ENCODE measurements at places on chromosomes 2 and 18. TPM values are rescaled to one million over a fixed set of nuclear protein-coding genes. Genes with fewer than 3 reads are reported as not detected.

DNA sequence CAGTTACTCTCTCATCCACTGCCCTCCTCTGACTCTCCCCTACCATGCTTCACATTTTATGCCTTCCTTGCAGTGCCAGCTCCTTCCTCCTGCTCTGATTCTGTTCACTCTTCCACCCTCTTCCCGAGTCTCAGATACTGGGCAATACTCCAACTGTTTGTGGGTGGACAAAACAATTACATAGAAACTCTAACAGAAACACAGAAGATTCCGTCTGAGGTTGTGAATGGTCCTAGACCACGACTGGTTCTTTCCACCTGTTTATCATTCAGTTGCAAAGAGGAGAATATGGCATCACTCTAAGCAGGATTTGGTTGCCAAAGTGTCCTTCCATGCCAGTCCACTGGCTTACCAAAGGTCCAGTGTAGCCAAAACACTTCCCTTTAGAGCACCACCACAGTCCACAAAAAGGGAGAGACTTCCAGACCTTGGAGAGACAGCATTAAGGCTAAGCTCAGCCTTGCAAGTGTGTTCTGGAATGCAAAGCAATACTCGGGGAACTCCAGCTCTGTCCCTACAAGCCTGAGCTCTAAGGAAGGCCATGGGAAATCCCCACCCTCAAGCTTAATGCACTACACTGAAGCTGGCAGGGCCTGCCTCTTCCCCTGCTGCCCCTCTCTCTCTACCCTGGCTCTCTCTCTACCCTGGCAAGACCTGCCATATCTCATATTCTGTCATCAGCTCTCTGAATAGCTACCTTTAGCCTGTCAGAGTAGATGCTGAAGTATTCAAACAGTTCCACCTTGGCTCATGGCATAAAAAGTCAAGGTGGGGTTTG lies 33.6 kb upstream of the RND3 start:
- DNase-seq: peak; percentile 37

GRCh38 chr18:6486764-6487426 lies 72.2 kb upstream of the L3MBTL4 start:
- no peak for DNase-seq

DNA sequence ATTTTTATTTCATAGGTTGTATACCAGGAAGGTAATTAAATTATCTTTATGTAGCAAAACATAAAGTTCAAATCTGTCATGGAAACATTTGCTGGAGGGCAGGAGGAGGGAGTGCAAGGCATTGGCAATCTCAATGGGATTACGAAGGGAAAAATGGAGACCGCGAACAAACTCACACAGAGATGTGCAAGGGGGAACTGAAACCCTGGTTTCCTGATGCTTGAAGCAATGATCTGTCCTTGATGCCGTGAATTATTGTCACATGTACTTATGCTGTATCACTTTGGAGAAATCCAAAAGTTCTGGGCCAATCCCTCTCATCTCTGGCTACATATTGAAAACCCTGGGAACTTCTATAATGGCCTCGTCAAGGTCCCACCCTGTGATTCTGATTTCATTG lies 65.0 kb upstream of the MFF start:
- no peak for DNase-seq

- DNase-seq: peak; percentile 60
Observed at GRCh38 chr2:70141902-70142589, 48.8 kb downstream of the C2orf42 start.

DNA sequence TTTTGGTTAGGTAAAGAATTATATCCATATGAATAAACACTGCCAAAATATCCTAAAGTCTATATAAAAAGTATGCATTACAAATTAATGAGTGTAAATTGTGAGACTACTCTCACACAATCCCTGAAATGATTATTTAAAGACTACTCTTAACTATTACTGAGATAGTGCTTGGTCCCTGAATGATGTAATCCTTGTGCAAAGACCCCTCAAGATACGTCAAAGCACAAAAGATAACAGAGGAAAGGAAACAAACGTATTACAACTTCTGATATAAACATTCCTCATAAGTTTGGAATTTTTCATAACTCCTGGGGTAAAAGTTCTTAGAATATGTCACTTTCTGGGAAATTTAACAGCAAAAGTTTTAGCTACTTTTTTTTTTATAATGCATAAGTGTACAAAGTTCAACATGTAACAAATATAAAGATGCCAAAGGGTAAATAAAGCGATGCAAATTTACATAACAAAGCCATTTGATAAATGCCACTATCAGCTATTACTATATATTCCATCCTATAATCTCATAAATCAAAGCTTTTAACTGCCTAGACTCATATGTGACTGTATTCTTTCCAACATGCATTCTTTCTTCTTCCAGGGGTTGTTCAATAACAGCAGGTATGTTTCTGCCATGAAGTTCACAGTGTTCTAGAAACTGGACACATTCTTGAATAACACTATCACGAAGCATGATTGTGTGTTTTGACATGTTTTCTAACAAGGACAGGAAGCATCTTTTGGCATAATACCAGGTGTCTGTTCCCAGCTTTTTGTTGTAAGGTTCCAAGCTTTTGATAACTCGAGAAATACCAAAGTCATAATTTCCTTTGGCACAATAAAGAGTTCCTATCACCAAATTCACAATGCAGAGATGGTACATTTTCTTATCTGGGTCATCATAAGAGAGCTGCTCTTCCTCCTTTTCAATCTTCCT lies 158.0 kb downstream of the AGPS start:
- peak; percentile 69 for DNase-seq

DNA sequence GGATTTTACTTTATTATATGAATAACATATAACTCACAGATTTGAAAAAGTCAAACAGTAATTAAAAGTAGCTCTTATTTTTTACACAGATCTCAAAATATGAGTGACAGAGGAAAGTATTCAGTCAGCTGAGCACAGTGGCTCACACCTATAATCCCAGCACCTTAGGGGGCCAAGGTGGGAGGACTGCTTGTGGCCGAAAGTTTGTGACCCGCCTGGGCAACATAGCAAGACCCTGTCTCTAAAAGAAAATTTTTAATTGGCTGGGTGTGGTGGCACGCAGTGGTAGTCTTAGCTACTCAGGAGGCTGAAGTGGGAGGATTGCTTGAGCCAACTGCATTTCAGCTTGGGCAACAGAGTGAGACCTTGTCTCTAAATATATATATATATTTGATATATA lies 19.2 kb upstream of the UGP2 start:
- DNase-seq: no peak

GRCh38 chr2:96527286-96528005 lies 9.1 kb upstream of the ARID5A start:
- peak; percentile 67 for DNase-seq

The CCDC102B gene
- total RNA-seq: 15.1 TPM

The MAP4K3 gene
- total RNA-seq: 17.4 TPM

The ZNF396 gene
- total RNA-seq: 0.51 TPM

The ONECUT2 gene
- under 0.01 TPM for total RNA-seq

All from dermis blood vessel endothelial cell (primary cell).